ENCODE measurements at places on chromosomes 12 and 14. TPM values are rescaled to one million over a fixed set of nuclear protein-coding genes. Genes with fewer than 3 reads are reported as not detected.

Gene STAB2
- total RNA-seq, result not detected

Gene TMEM229B
- under 0.01 TPM for total RNA-seq

Gene PLA2G1B
- not detected for total RNA-seq

Gene CCDC177
- total RNA-seq, result not detected

Gene GABARAPL1
- total RNA-seq, result 45.7 TPM

Gene ACOT6
- 0.29 TPM for total RNA-seq

Gene CLEC7A
- total RNA-seq, result not detected

Gene INHBE
- total RNA-seq, result not detected

Gene SLC25A47
- 0.33 TPM for total RNA-seq

Gene WIF1
- not detected for total RNA-seq

Gene DPPA3
- not detected for total RNA-seq

Gene ACSM4
- not detected for total RNA-seq

Gene A2ML1
- not detected for total RNA-seq

Gene KRT81
- total RNA-seq, result not detected

Gene ASIC1
- under 0.01 TPM for total RNA-seq

Gene ERBB3
- 0.48 TPM for total RNA-seq

Gene NPAS3
- total RNA-seq, result 0.33 TPM

Gene RPAP3
- total RNA-seq, result 18.2 TPM

Gene MTHFD1
- 25.5 TPM for total RNA-seq

All from vein endothelial cell (primary cell).